ENCODE measurements at places on chromosomes 5 and 9. TPM values are rescaled to one million over a fixed set of nuclear protein-coding genes. Genes with fewer than 3 reads are reported as not detected.

BTNL9 gene
- total RNA-seq = not detected

WASHC1 gene
- total RNA-seq = 3.0 TPM

KIAA0825 gene
- 9.5 TPM for total RNA-seq

ANKRD20A1 gene
- total RNA-seq = not detected

ZDHHC12 gene
- 30.7 TPM for total RNA-seq

NUTM2F gene
- total RNA-seq = not detected

POLE3 gene
- total RNA-seq = 33.2 TPM

SPINK6 gene
- total RNA-seq = not detected

WHRN gene
- 1.3 TPM for total RNA-seq

TLR4 gene
- total RNA-seq = 18.1 TPM

GFI1B gene
- total RNA-seq = 0.32 TPM

PCA3 gene
- total RNA-seq = not detected

PHYHD1 gene
- total RNA-seq = 11.9 TPM

HCN1 gene
- under 0.01 TPM for total RNA-seq

FOXD4L4 gene
- not detected for total RNA-seq

NME5 gene
- 1.3 TPM for total RNA-seq

UBQLN1 gene
- 97.0 TPM for total RNA-seq

ISL1 gene
- not detected for total RNA-seq
